CD4-positive, alpha-beta T cell (primary cell): ENCODE measurements at places on chromosomes 7 and 10. TPM values are rescaled to one million over a fixed set of nuclear protein-coding genes. Genes with fewer than 3 reads are reported as not detected.

The ITPRID1 gene
- total RNA-seq, result not detected

The FAM25G gene
- total RNA-seq, result not detected

- DNase-seq, result no peak
Measured at GRCh38 chr10:79937701-79938151, 11.2 kb downstream of the SFTPD start.

DNA sequence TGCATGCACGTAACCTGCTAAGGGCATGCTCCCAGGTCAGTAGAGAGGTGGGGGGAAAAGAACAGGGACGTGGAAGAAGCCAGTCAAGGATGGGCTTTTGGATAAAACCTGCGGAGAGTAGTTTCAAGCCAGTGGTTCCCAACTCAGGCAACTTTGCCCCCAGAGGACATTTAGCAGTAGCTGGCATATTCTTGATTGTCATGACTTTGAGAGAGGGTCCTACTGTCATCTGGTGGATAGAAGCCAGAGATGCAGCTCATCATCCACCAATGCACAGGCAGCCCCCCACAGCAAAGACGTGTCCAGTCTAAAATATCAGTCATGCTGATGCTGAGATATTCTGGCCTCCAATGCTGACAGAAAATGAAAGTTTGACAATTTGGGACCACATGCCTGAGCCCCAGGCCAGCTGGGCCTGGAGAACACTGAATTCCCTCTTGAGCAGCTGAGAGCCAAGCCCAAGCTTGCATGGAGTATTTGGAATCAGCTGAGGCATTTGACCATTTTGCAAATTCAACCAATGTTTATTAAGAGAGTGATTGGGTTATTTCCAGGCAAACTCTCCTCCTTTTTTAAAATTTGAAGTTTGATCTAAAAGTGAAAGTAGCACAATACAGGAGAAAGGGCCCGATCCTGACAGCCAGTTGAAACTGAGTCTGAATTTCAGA, 110.0 kb upstream of the C7orf33 start:
- no peak for DNase-seq

GRCh38 chr7:74511345-74511744, 57.6 kb downstream of the GTF2IRD1 start:
- no peak for DNase-seq

GRCh38 chr10:12333380-12334185, 15.8 kb upstream of the CAMK1D start:
- DNase-seq, result no peak
